ENCODE measurements at places on chromosomes 2 and 18. TPM values are rescaled to one million over a fixed set of nuclear protein-coding genes. Genes with fewer than 3 reads are reported as not detected.

MAPRE3 gene
- 1.5 TPM for total RNA-seq

PDCL3 gene
- total RNA-seq: 16.3 TPM

ATL2 gene
- 75.3 TPM for total RNA-seq

GAL3ST2 gene
- total RNA-seq: not detected

DNA sequence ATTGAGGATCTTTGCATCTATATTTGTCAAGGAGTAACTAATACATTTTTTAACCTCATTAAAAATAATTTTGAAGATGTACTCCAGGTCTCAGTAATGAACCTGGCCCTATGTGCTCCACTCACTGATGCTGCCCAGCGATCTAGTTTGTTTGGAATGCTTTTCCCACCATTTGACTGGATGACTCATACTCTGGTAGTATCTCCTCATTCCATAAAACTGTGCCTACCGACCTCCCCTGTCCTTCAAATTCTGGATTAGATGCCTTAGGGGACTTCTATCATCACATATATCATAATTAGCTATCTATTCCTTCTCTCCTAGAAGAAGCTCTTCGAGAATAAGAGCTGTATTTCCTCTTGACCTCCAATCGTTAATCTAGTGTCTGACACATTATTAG is 83.8 kb downstream of the FAM117B start:
- peak; percentile 63 for DNase-seq

DNA sequence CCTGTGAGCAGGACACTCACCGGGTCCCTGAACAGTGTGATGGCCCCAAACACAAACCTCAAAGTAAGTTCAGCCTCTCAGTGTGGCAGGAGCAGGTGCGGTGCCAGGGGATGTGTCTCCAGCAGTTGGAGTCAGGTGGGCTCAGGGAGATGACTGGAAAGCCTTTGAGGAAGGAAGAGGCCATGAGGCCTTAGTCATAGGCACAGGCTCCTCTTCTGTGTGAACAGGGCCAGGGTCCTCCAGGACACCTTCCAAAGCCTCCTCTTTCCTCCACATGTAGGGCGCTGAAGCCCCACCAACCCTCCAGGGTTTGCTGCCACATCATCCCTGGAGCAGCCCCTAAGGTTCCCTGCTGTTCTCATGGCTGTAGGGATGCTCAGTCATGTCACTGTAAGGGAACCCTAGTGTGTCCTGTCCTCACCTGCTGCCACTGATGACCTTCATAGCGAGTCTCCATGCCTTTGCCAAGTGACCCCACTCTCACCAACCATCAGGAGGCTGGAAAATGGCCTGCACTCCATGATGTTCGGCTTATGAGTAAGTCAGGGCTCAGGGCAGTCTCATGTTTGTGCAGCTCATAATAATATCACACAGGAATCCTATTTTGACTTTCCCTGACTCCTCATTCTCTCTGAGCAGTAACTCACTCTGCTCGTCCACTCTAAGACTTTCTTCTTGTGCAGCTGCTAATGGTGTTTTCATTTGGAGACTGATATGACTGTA is 1152.9 kb downstream of the RPIA start:
- DNase-seq: no peak

DNA sequence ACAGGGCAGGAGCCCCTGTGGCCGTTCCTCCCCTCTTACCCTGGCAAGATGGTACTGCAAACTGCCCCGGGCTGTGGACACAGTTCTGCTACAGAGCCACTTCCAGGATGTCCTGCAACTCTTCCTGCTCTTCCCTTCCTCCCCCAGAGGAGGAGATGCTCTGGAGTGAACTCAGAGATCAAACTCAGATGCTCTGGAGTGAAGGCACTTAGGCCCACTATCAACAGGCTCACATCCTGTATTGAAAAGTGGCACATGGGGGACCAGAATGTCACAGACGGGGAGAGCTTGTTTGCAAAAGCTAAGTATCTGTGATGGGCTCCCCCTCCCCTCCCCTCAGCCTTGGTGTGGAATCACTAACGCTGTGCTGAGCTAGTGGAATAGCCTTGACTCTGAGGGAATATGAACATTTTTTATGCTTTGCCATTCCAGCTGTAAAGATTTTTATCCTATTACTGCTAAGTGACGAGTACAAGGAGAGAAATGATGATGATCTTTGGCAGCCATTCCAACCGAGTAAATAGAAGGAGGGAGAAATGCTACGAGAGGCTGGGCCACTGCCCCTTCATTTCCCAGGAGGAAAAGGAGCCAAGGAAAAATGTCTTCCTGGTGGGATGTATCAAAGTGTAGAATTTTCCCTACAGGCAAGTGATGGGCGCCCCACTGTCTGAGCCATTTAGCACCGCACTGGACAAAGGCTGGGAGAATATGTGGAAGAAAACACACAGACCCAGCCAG is 152.6 kb downstream of the GALNT14 start:
- DNase-seq: no peak

- no peak for DNase-seq
Measured at GRCh38 chr18:74153793-74154192, 5.5 kb downstream of the TIMM21 start.

- DNase-seq: no peak
Measured at GRCh38 chr2:27712522-27712921, 48.8 kb downstream of the SLC4A1AP start.

DNA sequence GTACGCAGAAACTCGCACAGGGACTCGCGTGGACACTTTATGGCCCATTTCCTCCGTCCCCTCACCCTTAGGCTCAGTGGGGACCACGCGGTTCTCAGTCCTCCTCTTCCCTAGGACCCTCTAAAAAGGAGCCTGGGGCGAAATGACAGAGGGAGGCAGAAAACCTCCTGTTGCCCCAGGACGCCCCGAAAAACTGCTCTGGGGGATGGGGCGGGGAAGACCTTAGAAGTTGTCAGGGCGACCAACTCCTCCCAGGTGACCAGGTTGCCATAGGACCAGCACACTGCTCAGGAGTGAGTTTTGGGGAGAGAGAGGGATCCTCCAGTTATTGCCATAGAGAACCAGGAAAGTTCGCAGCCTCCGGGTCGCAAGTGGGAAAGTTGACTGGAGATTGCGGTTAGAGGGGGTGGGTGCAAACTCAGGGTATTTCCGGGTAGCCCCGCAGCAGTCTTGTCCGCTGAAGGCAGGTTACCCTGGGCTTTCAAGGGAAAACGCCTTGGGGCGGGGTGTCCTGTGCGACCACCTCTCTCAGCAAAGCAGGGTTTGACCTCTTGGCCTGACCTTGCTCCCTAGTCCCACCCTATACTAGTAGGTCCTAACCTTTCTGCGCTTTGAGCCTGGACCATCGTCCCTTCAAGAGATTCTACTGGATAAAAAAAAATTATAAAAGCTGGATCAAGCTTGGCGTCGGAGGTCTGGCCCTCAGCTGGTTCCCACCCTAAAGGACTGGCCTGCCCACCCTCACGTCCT is 7.8 kb upstream of the PAX3 start:
- no peak for DNase-seq

DNA sequence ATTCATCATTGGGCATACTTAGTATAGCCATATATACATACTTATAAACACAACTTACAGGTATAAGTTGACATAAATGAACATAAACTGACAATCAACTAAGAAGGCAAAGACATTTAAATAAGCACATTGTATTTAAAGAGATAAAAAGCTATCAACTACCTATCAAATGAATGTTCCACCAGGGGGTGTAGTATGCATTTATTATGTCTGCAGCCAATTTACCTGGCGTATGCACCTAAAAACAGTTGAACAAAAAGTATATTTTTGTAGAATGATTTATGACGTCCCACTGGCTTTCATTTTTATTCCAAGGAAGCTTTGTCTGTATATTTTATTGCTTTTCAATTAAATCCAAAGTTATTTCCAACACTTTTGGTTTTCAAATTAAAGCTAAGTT is 323.5 kb downstream of the AFF3 start:
- no peak for DNase-seq

- peak; percentile 29 for DNase-seq
Measured at GRCh38 chr2:192196421-192197194, 1.9 kb upstream of the TMEFF2 start.

DNA sequence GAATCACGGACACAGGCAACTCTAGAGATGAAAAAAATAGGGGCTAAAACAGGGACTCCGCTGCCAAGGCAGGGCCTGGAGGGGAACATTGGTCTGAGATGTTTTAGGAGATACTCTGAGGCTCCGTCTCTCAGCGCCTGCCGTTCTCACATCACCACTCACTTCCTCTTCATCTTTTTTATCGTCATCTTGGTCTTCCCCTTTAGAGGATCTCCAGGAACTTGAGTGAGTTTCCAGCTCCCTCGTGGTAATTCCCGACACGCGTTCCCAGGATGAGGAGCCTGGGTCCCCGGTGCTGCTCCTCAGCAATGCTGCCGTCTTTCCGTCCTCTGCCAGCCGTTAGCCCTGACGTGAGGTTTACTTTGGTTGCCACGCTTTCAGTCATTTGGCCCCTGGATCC is 16.1 kb downstream of the MLPH start:
- no peak for DNase-seq

GRCh38 chr2:101362316-101362715 is 25.0 kb downstream of the CREG2 start:
- no peak for DNase-seq

DNA sequence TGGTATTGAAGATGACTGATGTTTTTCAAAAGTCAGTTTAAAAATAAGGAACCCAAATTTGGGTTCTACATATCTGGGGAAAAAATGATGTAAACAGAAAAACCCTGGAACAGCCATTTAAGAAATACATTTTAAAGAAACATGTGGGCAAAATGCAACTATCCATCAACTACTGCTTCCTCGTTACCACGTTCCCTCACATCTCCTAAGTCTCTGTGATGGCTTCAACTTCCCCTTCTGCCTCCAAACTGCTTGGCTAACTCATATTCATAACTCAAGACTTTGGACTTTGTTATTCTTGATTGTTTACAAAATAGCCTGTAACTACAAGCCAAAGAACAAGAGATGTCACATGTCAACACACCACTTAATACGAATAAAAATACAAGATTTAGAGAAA is 116.3 kb downstream of the DYM start:
- no peak for DNase-seq

All from LHCN-M2 (cell line).